ENCODE measurements at places on chromosomes 5 and 9.

DNA sequence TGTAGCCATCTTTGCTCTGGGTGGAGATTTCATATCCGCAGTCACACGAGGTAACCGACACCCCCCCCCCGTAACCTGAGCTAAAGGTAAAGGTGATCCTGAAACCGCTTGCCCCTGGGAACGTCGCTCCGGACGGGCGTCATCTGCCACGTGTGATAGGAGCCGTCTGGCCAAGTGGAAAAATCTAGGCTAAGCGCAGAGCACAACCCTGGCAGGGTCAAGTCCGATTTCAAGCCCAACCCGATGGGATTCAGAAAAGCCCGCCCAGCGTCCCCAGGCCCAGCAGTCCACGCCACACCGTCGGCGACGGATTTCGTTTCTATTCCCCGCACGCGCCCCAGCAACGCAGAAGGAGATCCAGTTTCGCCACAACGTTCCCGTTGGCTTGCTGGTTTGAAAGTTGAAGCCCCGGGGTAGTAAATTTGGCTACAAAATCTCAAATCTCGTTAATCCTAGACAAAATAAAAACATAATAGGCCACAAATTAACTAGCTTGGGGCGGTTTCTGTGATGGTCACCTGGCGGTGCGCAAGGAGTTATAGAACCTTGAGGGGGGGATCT, 32.4 kb upstream of the NFIB start:
- DNase-seq, result no peak

DNA sequence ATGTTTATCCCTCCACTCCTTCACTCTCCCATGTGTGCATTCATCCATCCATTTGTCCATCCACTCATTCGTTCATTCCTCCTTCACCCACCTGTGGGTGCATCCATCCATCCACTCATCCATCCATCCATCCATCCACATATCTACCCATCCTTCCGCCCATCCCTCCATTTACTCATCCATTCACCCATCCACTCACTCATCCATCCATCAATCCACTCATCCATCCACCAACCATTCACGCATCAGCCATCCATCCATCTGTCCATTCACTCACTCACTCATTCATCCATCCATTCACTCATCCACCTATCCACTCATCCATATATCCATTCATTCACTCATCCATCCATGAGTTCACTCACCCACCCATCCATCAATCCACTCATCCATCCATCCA, 7.3 kb downstream of the SLC9A3 start:
- no peak for DNase-seq

- DNase-seq, result no peak
Measured at GRCh38 chr9:133023117-133023890, 7.5 kb upstream of the GTF3C5 start.

GRCh38 chr5:177610770-177611445, 11.0 kb downstream of the B4GALT7 start:
- DNase-seq, result no peak

GRCh38 chr9:4382722-4383317, 83.0 kb upstream of the GLIS3 start:
- DNase-seq, result no peak

DNA sequence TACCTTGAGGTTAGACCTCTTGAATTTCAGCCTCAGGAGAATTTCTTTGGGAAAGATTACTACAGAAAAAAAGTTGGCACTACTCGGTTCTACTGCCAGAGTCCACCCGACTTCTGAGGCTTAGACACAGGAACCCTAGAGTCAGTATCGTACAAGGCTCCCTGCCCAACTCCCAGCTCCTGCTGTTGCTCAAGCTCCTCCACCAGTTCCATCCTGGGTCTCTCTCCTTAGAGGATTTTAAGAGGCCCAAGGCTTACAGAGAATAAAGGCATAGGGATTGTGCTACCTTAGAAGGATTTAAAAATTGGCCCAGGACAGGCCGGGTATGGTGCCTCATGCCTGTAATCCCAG, 29.0 kb upstream of the SSBP2 start:
- DNase-seq, result no peak

GRCh38 chr5:169301386-169301934, 521 bp upstream of the SLIT3 start:
- no peak for DNase-seq

- no peak for DNase-seq
Measured at GRCh38 chr5:50724262-50724661, 57.8 kb downstream of the PARP8 start.

- no peak for DNase-seq
Measured at GRCh38 chr5:38455796-38456330, 100.6 kb downstream of the LIFR start.

DNA sequence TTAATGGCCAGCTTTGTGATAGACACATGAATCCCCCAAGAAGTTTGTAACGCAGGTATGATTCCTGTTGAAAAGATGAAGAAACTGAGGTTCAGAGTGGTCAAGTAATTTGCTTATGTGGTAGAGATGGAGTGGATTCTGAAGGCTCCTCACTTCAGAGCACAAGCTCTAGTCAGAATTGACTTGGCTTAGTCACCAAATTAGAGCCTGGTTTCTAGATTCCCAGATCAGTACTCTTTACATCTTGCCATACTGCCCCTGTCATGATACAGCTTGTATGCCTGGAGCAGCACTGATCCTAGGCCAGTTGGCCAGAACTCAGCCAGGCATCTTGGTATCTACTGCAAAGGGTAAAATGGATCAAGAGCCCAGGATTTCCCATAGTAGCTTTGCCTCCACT, 284.4 kb upstream of the RFX3 start:
- no peak for DNase-seq

- DNase-seq, result no peak
Measured at GRCh38 chr5:27479859-27480258, 441.5 kb upstream of the CDH9 start.
